CD4-positive, alpha-beta T cell treated with Interleukin-21 for 1 hour (primary cell): ENCODE measurements at places on chromosomes 12 and 14.

DNA sequence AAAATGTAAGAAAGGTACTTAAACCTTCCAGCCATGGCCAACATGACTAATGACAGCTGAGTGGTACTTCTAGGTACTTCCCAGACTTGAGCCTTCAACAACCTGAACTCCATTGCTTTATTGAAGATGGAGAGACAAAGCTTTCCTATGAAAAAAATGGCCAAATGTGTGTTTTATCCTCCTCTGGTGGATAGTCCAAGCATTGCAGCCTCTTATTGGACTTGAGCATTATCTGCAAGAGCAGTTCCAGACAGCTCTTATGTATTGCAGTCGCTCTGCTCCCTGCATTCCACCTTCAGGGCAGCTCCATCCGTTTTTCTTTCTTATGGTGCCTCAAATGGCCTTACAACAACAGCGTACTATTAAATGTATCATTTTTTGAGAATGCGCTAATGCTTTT, 588.2 kb downstream of the NRXN3 start:
- DNase-seq: no peak

- peak; percentile 76 for DNase-seq
Measured at GRCh38 chr12:53344824-53345485, 8.8 kb upstream of the SP7 start.

DNA sequence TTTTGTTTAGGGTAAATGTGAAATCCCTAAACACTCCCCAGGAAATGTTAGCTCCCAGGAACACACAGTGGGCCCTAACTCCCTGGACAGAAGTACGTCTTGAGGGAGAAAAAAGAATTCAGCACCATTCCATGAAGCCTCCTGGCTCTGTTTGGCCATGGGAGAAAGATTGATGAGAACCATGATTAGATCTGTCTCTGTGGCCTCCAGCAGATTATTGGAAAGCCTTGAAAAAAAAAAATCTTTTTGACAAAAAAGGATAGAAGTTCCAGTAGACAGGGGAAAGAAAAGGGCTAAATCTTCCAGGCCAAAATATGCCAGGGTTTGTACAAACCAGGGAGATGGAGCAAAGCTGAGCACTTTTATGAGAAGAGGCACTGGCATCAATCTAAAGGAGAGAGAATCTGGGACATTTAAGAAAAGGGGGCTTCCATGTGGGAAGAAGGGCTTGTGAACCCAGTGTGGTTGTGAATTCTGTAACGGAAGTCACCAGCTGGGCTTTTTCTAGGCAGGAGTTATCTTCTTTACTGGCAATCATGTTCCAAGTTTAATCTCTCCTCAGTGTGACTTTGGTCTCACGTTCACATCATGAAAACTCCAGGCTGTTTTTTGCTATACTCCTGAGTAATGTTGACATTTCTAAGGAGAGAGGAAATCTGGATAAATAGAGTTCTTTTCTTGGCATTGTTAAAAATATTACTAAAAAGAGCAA, 426.7 kb downstream of the RAD51B start:
- no peak for DNase-seq

GRCh38 chr14:50051106-50051505, 65.3 kb downstream of the VCPKMT start:
- DNase-seq: no peak

- DNase-seq: no peak
Measured at GRCh38 chr12:78331753-78332152, 501.1 kb downstream of the NAV3 start.

DNA sequence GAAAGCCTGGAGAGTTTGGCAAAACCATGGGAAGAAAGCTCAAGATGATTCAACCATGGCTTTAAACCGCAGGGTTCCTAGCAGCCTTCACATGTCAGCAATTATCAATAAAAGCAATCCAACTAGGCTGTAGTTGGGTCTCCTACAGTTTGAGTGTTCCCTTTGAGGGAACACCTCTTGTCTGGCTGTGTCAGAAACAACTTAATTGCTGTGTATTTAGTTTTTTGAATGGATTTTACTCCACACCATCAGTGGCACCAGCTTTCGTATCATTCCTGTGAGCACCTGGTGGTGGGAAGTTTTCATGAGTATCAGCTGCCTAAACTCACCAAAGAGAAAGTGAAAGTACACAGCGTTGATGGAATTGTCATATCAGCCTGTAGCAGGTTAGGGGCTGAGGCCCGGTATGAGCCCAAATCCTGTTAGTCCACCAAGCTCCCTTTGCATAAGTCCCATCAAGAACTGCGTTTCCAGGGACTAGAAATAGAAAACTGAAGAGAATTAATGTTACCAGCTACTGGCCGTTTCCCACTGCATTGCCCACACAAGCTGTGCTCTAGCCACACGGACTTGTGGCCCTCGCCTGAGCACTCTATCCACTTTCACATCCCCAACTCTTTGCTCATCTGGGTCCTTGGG, 10.9 kb upstream of the IL26 start:
- peak; percentile 71 for DNase-seq

- DNase-seq: no peak
Measured at GRCh38 chr12:98022961-98023360, 492.4 kb upstream of the TMPO start.

- no peak for DNase-seq
Measured at GRCh38 chr12:46921764-46922133, 96.0 kb upstream of the SLC38A4 start.

- no peak for DNase-seq
Measured at GRCh38 chr14:104693482-104694431, 4.3 kb downstream of the INF2 start.

DNA sequence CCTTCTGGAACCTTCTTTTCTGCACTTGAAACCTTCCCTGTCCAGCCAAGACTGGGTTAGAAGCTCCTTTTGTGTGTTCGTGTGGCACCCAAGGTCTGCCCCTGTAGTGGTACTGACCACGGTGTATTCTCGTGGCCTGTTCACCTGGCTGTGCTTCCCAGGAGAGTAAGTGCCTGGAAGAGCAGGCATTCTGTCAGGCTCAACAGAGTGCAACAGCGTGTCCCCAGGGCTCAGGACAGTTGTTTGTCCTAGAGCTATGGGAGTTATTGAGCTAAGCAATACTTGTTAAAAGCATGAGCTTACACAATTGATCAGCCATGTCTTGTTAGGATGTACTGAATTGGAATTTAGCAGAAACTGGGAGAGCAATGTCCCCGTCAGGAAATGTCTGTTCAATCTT, 12.9 kb upstream of the SLC38A2 start:
- DNase-seq: no peak

DNA sequence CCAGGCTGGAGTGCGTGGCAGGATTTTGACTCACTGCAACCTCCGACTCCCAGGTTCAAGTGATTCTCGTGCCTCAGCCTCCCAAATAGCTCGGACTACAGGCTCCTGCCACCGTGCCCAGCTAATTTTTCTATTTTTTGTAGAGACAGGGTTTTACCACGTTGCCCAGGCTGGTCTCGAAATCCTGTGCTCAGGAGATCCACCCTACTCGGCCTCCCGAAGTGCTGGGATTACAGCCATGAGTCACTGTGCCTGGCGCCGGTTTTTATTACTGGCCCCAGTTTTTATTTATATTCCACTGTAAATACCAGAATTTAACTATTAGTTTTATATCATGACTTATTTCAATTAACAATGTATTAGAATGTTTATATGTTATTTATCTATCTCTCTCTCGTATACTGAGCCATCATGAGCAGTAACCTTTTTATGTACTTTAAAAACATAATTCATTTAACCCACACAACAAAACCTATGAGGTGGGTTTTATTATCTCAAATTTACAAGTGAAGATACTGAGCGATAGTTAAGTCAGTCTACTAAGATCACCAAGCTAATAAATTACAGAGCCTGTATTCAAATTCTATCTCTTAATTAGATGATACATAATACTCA, 47.8 kb downstream of the HECTD1 start:
- no peak for DNase-seq

- no peak for DNase-seq
Measured at GRCh38 chr14:100654025-100654813, 67.0 kb upstream of the BEGAIN start.

DNA sequence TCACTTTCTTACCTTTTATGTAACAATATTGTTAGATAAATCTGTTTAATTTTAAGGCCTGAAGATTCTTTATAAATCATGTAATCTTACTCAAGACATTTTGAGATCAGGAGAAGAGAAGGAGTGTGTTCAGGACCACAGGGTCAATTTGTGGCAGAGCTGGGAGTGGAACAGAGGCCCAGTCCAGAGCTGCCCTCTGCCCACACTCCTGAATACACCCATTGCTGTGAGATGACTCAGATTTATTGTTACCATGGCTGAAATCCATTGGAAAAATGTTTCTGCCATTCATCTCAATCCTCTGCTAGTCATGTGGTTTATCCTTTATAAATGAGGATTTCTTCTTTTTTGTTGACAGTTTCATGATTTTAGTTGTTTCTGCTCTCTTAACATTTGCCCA, 100.5 kb upstream of the STXBP6 start:
- DNase-seq: no peak

DNA sequence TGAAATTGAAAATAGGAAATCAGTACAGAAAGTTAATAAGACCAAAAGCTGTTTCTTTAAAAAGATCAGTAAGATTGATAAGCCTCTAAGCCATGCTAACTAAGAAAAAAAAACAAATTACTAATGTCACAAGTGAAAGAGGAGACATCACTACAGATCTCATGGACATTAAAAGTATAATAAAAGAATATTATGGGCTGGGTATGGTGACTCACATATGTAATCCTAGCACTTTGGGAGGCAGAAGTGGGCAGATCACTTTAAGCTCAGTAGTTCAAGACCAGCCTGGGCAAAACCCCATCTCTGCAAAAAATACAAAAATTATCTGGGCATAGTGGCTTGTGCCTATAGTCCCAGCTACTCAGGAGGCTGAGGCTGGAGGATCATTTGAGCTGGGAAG, 30.5 kb downstream of the B4GALNT3 start:
- DNase-seq: no peak

DNA sequence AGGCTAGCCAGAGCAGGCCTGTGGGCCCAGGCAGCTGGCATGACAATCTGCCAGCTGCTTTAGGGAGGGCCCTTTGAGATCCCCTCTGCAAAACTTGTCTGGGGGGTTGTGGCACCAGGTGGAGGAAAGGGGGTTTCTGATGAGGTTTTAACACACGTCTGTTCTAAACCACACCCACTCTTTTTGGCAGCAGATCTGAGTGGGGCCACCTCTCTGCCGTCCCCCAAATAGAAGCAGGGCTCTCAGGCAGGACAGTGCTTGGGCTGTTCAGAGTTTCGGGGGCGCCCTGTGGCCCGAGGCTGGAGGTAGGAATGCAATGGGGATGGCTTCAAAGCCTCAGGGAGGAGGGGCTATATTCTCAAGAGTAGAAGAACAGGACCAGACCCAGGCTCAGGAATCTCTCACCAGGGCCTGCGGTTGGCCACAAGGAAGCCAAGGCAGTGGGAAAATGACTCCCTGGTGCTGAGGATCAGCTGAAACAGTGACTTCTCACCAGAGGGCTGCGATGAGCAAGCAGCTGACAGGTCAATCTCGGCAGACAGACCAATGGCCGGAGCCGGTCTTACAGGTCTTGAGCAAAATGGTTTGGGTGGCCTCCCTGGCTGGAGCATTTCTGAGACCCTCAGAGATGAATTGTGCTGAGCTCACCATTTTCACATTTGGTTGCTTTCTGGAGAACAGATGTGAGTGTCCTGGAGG, 1.5 kb upstream of the KRT5 start:
- no peak for DNase-seq

DNA sequence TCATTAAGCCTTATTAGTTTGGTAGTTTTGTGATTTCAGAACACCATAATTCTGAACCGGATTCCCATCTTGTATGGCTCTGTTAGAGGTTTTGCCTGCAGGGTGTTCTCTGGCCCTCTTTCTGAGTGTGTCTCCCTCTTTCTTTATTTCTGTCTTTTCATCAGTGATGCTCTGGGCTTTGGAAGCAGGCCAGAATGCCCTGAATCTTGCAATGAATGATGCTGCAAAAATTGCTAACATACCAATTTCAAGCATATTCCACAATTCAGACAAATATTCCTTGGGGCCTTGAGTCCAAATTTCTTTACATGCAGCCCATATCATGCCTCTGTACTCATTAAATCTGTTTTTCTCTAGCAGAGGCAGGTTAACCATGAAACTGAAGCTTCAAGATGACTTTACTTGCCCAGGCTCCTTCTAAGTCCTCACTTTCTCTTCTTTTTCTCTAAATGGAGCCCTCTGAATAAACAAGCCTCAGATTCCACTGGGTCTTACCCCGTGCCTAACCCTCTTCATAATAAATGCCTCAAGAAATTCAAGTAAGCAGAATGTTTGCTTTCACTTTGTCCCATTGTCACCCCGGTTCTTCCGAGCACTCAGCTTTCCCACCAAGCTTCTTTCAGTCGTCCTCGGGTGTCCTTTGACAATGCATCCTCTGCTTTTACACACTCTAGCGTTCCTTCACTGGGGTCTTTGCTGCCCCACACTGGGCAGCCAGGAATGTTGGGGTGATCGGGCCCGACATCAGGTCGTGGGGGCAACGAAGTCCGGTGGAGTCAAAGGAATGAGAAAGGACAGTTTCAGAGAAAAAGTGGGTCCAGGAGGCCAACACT, 78.8 kb upstream of the SLC38A4 start:
- no peak for DNase-seq

DNA sequence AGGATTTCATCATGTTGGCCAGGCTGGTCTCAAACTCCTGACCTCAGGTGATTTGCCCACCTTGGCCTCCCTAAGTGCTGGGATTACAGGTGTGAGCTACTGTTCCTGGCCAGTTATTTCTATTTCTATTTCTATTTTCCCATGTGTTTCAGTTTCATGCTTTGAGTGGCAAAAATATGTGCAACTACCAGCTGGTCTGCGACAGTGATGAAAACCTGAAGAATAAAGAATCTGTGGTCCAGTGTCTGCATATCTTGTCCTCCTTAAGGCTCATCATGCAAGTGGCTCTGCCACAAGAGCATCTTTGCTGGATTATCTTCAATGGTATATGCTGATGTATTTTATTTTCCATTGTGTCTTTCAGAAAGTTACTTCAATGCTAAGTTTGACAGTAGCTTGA, 17.4 kb downstream of the CFAP54 start:
- no peak for DNase-seq
